Hypothalamus (tissue), 51 donors: ENCODE measurements at places on chromosomes 16 and 17.

GRCh38 chr16:6363896-6364607 is 968.6 kb upstream of the RBFOX1 start:
- no peak for DNase-seq

DNA sequence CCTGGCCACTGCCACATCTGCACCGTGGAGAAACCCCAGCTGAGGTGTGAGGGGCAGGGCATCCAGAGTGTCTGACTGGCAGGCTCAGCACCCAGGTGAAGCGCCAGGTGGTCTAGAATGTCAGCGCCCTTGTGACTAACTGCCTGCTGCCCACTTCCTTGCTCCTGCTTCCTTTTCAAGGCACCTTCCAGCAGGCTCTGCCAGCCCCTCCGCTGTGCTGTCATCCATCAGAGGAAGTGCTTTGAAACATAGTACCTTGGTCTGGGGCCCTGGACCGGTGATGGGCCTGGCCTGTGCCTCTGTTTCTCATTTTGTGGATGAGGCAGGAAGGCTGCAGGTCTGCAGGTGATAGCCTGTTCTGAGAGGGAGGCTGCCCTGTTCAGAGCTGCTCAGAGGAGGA is 5.5 kb downstream of the SPNS2 start:
- DNase-seq, result no peak

DNA sequence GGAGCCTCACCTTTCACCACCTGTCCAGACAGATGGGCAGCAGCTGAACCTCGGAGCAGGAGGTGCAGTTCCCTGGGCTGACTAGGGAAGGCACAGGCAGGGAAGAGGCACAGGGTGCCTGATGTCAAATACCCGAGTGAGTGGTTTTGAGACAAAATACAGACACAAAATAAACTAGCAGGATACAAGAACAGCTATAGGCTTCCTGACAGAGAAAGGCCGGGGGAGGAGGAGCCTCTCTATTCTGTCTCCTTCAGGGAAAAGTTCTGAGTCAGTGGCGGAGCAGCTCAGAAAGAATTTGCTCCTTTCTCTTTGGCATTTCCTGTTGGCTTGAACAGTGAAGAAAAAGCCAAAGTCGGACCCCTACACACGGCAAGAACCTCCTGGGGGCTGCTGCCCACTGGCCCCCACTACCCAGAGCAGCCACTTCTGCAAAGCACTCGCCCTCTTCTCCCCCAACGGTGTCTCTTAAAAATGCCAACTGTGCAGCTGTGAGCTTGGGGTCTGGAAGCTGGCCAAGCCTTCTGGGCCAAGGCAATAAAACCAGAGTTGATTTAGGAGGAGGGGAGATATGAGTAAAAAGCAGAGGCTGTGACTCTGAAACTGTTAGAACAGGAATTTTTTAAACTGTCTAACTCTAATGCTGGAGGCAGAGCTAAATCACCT is 14.4 kb upstream of the FAAP100 start:
- no peak for DNase-seq

DNA sequence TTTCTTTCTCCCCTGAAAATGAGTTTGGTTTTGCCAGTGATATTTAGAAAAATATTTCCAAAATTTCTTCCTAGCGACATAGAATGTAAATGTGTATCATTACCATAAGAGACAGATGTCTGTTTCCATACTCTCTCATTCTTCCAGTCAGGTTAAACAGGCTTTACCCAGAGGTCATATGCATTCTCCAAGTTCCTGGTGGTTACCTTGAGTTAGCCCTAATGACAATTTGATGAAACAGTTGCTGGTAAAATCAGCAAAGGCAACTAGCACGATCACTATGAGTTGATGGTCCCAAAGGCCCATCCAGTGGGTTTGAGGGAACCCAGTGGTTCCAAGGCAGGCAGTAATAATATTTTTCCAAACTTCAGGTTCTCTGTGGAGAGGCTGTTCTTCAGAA is 103.6 kb upstream of the TBX2 start:
- no peak for DNase-seq

DNA sequence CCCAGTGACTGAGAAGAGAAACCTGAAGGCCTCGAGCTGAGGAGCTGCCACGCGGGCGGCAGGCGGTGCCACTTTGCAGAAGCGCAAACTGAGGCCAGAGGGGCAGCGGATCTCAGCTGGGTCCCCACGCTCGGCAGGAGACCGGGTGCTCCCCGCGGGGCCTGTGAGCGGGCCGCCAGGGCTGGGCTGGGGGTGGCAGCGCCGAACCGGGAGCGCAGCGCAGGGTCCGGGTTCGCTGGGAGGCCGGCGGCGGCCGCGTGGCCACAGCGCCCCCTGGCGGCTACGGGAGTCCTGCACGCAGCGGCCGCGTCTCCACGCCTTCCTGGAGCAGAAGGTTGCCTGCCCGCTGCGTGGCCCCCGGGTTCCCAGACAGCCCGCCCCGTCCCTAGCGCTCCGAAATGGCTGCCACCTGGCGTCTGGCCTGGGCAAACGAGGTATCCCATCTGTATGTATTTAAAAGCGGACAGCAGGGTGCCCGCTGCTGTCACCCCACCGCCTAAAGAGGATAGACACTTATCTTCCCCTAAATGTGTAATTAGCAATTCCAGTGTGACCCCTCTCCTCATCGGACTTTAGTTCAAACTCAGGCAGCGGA is 96.1 kb upstream of the CDH5 start:
- peak; percentile 21 for DNase-seq

DNA sequence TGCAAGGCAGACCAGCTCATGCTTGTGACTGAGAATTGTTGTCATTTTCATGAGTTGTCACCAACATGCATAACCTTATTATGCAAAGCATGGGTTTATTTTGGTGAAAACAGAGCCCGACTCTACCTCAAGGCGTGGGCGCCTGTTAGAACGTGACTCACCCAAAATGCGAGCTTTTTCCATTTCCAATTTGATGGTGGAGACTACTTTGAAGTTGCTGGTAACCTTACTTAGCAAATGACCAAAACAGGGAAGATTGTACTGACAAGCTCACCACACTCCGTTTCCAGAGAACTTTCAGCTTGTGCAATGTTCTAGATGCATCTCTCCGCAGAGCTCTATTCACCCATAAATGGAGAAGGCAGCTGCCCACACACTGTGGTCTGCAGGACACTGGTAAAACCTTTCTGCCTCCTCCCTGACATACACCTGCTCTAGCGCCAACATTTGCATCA is 284.5 kb downstream of the MAF start:
- DNase-seq, result no peak
